ENCODE measurements at places on chromosomes 6 and 20.

DNA sequence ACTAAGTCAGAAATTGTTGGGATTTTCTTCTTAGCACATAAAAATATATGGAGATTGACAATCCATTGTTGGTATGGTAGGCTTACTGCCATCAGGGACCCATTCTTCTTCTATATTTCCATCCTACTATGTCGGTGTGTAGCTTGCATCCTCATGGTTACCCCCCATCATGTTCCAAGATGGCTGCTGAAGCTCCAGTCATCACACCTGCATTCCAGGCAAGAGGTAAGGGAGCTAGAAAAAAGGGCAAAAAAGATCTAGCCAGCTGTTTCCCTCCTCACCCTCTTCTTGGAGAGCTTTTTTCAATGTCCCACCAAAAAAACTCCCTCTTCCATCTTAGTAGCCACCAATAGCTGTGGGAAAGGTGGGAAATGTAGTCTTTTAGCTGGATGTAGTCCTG lies 13.6 kb downstream of the SLC2A10 start:
- no peak for DNase-seq

- DNase-seq = no peak
Observed at GRCh38 chr6:35470663-35471120, 2.5 kb downstream of the RPL10A start.

DNA sequence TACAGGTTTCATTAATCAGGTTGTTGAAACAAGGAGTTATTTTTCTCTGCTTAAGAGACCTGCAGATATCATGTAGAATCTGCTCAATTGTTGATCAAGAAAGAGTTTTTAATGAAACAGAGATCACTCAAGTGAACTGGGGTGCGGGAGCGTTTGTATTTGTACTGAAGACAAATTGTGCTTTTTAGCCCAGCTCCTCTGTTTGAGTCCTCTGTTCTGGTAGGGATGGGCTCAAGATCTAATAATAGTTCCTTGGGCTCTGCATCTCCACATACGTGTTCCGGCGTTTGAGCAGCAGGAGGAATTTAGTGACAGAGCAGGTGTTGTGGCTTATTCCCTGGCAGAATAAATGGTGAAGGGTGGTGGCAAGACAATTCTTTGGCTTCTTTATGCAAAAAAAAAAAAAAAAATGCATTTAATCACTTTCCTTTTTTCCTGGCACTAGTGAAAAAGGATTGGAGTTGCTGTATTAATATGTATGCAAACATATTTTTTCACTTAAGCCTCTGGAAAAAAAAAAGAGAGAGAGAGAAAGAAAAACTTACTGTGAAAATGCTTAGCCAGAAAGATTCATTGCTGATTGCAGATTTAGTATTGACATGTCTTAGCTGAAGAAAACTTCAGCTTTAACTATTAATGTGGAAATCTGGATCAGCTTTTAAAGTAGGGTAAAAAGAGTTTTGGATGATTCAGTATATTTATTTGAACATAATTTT lies 4.0 kb downstream of the CITED2 start:
- DNase-seq = peak; percentile 69

- DNase-seq = no peak
Observed at GRCh38 chr6:148342100-148342349, 613 bp upstream of the SASH1 start.

GRCh38 chr6:168127384-168127868 lies 48.4 kb upstream of the FRMD1 start:
- DNase-seq = no peak

- DNase-seq = peak; percentile 63
Observed at GRCh38 chr6:34791701-34792604, at the start of gene BLTP3A. Gene BLTP3A (plus strand): TSS chr6:34792083. CDS start chr6:34792251, 168 bp downstream.

DNA sequence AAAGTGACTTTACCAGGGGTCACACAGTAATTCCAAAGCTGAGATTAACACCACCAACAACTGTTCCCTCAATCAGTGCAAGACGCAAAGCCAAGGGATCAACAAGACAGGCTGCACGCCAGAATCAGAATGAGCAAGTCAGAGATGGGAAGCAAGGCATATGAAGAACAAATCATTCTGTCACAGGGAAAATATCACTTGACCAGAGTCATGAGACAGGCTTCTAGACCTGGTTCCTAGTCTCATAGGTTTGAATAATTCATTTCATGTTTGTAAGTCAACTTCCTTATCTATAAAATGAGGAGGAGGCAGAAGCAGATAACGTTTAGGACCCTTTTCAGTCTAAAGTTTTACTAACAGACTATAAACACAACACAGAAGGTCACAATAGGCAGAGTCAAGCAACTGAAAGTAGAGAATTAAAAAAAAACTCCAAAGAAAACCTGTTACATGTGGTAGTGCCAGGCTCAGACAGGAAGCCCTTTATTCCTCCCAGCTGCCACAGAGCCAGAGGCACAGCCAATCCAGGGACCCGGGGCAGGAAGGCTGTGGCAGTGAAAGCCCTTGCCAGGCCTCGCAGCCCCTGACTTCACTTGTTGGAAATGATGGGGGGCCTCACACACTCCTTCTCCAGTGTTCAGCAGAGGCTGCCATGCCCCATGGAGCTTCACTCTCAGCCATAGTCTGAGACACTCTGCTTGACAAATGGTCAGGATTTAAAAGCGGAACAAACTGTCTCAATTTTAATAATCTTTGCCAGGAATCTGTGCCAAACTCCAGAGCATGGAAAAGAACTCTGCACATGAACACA lies 29.2 kb upstream of the DST start:
- peak; percentile 43 for DNase-seq

DNA sequence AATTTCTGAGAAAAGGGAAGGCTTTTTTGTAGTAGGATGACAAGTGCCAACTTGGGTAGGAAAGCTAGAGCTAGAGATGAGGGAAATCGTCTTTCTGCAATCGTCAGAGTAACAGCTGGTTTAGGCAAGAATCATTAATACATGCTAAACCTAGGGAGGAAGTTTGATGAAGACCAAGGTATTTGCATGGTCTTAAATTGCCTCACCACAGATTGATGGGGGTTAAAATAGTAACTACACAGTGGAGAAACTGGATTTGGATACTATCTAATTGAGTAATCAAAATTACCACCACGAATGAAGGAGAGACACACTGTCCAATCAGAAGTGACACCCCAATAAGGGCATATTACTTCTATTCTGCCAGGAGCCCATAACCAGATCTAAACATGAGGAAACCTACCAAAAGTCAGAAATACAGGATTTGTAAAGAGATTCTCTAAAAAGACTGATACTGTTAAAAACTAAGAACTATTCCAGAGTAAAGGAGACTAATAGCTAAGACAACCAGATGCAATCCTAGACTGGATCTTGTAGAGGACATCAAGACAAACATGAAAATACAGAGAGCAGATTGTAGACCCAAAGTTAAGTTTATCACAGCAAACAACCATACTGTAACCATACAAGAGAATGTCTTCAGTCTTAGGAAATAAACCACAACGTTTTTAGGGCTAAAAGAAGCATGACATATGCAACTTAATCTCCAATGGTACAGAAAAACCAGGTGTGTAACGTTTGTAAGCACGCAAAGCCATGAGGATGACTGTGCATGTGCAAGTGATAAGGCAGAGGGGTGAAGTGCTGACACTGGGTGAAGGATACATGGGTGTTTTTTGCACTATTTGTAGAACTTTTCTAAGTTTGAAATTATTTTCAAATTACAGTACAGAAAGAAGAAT lies 21.8 kb downstream of the SNX5 start:
- DNase-seq = no peak

DNA sequence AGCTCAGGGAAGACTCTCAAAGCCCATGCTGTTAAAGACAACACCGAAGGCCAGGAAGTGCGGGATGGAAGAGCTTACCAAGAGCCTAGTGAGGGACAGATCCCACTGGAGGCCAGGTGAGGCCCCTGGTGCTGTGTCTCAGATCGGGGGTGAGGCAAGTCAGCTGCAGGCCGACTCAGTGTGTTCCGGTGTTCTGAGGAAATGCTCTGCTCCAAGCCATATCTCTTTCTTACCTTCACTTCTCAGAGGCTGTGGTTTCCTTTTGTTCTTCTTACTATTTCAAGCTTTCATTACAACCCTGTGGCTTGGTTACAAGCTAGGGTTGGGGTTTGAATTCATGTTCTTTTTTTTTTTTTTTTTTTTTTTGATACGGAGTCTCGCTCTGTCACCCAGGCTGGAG lies 114.3 kb upstream of the ZFP64 start:
- no peak for DNase-seq

DNA sequence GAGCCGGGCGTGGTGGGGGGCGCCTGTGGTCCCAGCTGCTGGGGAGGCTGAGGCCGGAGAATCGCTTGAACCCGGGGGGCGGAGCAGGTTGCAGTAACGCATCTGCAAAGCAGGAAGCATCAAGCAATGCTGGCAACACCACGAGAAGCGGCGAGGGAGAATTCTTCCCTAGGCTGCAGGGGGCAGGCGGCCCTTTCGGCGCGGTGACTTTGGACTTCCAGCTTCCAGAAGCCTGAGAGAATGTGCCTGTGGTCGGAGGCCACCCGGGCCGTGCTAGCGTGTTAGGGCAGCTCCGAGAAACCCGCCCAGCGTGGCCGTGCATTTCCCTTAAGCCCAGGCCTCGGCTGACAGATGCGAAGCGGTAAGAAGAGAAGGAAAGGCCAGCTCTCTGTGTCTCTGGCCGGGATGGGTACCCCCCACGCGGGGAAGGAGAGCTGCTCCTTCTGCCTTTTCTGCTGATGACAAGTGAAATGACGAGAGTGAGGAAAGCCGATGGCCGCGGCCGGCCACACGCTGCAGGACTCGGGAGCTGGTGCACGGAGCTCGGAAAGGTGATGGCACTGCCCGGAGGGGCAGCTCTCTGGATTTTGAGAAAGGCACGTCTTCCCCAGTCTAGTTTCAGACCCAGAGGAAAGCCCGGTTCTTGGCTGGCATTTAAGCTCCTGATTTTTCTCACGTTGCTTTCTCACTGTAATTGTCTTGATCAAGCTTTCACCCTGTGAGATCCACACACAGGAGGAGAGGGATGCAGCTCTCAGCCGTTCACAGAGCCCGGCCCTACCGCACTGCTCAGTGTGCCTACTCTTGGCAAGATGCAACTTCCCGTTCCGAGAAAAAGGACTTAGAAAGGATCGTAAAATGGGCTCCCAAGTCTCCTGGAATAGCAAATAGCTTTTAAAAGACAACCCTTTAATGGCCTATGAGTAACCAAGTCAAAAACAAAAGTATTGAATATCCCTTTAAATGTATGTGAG lies 68.3 kb upstream of the EXOC2 start:
- DNase-seq = no peak

GRCh38 chr20:40197691-40198090 lies 491.3 kb downstream of the MAFB start:
- no peak for DNase-seq

GRCh38 chr6:49856282-49856681 lies 10.1 kb downstream of the CRISP1 start:
- DNase-seq = no peak

DNA sequence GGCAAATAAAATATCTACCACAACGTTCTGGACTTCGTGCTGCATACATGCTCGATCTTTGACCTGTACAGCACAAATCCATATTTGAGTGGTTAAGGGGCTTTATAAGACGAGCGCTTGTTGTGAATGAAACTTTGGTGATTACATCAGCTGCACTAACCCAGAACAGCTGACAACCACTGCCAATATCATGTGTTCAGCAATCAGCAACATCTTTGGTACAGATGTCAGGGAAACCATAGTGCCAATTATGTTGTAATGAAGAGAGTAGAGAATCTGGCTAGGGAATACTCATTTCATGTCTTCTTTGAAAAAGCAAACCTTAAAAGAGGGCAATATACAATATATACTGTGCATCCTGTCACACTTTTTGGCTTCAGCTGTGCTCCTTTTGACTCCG lies 188.6 kb upstream of the NT5E start:
- no peak for DNase-seq

GRCh38 chr6:15329197-15329671 lies 83.4 kb downstream of the JARID2 start:
- no peak for DNase-seq

DNA sequence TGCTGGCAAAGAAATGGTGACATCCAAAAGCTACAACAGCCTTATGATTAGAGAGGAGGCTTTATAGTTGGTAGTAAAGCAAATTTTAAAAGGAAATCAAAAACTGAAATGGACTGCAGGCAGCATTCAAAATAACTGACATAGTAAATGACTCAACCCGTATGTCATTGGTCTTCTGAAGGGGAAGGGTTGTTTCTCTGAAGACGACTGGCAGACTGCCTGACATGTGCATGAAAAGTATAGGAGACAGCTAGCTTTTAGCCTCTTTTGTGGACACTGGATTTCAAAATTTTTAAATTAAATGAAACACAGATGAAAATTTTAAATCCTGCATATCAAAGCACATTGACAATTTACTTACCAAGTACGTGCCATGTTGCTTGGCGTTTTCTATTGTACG lies 90.7 kb downstream of the TRMT6 start:
- DNase-seq = no peak

GRCh38 chr20:56363491-56363890 lies 4.7 kb downstream of the FAM210B start:
- DNase-seq = no peak

DNA sequence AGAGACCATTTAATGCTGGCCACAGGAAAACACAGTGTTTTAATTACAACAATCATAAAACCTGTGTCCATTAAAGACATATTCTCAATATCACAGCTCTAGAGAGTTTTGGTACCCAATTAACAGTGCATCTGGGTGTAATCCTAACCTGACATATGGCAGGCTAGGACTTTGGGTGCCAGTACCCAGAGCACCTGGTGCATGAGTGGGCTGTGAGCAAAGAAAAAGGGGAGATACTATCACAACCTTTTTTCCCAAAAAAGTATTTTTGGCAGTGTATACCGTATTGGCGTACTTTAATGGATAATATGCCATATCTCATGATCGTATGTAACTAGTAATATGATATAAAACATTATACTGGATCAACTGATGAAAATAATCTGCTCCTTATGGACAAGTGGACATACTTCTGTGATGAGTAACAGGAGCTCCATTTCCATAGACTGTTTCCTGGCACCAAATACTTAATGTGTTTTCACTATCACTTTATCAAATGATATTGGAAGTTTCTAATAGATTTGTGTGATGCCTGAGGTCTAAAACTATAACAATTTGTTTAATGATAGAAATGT lies 91.7 kb downstream of the COL19A1 start:
- no peak for DNase-seq

DNA sequence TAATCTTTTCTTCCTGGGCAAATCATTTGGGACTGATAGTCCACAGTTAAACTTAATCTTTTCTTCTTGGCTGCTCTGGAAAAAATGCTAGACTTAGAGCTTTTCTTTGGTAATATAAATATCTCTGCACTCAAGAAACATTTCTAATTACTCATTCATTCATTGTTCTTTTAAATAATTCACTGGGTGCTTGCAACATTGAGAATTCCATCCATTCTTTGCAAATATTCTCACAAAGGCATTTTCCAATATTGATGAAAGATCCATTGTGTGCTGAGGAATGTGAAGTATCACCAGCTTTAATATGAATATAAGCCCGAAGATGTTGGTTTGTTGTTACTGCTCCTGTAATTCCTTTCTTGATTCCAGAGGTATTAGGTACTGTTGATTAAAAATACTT lies 38.4 kb downstream of the AKAP7 start:
- no peak for DNase-seq

All from adrenal gland (tissue), 19 donors.